Putamen (tissue), 1 donor: ENCODE measurements at places on chromosomes 5 and 9.

DNA sequence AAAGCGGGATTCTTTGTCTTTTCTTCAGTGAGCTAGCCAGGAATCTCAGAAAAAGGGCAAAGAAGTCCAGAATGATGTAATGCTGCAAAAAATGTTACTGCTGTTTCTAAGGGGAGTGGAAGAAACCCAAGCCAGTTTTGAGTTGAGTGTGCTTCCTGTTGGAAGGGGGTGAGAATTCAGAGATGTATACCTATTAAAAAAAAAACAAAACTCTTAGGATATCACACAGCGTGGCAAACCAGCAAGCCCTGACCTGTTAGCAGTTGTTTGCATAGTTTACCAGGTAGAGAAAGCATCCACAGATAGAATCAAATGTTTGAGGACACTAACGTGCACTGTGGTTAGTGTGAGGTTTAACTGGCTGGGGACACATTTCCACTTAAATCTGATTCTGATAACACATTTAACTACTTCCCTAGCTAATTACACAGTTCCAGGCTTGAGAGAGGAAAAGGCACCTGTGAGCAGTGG lies 11.4 kb downstream of the BASP1 start:
- DNase-seq: no peak

DNA sequence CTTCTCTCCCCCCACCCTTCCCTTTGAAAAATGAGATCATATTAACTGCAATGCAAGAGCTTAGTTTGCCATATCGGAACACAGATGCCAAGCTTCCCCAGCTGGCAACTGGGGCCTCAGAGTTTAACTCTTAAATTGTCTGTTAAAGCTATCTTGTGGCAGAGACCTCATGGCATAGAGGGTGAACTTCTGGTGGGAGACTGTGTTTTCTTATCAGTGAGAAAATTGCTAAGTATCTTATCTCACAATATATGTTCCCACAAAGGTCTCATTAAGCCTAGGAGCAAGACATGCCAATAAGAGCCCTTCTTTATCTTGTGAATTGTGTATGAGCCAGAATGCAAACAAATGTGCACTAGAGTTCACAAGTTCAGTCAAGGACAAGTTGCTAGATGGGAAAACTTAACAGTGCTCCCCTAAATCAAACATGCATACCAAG lies 12.3 kb downstream of the NFIB start:
- peak; percentile 38 for DNase-seq

DNA sequence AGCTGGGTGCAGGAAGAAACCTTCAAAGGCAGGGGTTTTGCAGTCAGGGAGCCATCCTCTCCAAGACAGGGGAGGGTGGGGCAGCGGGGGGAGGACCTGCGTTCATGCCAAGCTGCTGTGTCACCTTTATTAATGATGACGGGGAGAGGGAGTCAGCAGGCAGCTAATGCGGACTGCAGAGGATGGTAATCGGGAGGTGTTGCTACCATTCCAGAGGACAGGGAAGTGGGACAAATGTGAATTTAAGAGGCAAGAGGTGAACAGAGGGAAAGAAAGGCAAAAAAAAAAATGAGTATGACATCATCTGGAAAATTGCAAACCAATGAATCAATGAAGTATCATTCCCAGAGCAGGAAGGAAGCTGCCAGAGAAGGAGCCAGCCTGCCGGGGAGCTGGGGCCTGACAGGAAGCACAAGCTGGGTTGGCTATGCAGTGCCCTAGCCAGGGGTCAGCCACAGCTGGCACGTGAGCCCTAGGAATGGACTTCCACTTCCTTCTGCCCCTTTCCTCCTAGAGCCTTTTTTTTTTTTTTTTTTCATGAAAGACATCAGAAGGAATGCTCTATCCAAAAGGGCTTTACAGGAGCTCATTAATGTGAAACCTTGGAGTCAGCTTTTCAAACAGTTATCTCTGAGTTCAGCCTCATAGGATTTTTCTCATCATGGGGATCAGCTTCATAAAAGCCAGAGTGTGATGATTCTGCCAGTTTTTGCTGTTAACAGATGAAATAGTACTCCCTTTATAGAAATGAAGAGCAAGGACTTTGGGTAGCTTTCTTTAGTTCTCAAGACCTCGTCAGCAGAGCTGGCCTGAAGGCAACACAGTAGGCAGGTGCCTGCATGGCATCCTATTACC lies 9.2 kb downstream of the INSYN2B start:
- DNase-seq: no peak

DNA sequence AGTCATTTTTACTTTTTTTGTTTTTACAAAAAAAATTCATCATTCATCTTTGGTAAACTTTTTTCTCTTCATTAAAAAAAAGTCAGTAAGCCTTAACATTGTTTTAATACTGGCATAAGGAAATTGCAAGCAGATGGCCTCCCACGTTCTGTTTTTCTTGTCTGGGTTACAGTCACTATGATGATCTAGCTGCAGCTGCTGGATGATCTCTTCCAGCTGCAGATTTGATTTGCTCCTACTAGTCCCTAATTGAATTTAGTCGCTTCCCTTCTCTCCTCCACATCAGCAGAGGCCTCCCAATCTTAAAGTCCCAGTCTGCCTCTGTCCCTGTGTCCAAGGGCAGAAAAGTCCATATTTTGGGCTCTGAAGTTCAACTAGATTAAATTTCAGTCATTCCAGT lies 106.8 kb upstream of the PTGER4 start:
- DNase-seq: no peak

- no peak for DNase-seq
These were observed 305.3 kb downstream of the PRR16 start for GRCh38 chr5:120769312-120769872.

- DNase-seq: peak; percentile 34
These were observed 341.4 kb downstream of the RAB3C start for GRCh38 chr5:58924306-58924705.

- DNase-seq: peak; percentile 80
These were observed 6.8 kb upstream of the TCOF1 start for GRCh38 chr5:150350524-150351344.
